ENCODE measurements at places on chromosomes 6 and 20.
A peak's percentile ranks its signal among the peaks of the same experiment; 100 is the strongest.

GRCh38 chr6:88870717-88871330, 92.6 kb downstream of the RNGTT start:
- DNase-seq = peak; percentile 85

DNA sequence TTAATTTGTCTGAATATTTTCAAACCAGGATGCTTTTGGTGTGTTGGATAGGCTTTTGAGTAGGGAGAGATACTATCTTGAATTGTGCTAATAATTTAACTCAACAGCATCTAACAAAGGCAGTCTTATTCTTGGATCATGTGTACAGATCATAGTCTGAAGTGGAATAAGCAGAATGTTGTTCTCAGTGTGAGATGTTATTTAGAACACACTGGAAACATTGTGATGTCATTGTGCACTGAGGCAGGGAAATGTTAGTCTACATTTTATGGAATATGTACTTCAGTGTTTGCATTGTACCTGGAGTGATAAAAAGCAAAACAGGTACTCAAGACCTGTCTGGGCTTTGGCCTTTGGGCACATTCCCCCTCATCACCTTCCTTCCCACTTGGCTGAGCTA, 35.0 kb downstream of the RNF144B start:
- DNase-seq = no peak

DNA sequence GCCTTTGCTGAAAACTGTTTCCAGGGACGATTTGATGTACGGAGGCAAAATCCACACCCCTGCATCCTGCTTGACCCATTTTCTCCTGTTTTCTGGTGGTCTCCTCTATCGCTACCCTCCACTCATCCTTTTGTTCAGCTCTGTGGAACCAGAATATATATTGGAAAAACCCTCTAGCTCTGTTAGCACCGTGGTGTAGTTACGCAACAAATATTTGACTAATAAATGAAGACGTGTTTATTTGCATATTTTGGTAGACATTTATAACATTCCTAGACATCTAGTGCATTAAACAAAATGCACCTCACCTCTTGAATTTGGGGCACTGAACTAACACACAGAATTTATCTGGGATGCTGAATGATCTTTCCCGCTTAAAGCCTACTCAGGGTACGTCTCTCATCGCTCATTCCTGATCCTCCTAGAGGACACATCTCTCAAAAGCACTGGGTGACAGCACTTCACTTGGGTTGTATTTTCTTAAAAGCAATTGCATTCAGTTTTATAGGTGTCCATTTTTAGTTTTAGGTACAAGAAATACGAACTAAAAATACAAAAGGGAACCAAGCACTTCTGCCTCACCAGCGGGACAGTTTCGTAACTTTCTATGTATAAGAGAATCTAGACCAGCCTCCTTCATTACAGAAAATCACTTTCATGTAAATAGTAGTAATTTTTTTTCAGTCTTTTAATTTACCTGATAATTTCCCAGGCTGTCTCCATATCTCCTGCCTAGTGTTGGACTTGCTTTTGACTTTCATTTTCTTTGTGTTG, 59.2 kb downstream of the SNRNP48 start:
- no peak for DNase-seq

DNA sequence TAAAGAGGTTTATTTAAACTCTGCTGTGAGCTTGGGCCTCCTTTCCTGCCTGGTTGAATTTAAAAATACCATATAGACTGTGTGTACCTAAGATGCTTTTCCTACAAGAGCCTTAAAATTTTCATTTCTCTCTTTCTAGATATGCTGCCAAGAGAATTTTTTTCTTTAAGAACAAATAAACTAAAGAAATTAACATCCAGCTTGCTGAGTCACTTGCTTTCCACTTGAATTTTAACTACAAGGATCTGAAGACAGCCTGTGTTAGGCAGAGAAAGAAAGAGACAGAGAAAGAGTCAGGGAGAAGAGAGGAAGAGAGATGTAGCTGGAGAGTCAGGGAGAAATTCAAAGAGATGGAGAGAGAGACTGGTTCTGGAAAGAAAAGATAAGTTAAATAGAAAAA, 18.3 kb upstream of the SNAP25 start:
- DNase-seq = peak; percentile 19

- no peak for DNase-seq
Measured at GRCh38 chr20:14488756-14489479, 151.5 kb upstream of the FLRT3 start.

- DNase-seq = no peak
Measured at GRCh38 chr6:55901765-55902270, 26.4 kb upstream of the BMP5 start.

- peak; percentile 18 for DNase-seq
Measured at GRCh38 chr6:169008641-169009257, 244.9 kb downstream of the THBS2 start.

- peak; percentile 45 for DNase-seq
Measured at GRCh38 chr6:136166815-136167214, 83.3 kb downstream of the MTFR2 start.

DNA sequence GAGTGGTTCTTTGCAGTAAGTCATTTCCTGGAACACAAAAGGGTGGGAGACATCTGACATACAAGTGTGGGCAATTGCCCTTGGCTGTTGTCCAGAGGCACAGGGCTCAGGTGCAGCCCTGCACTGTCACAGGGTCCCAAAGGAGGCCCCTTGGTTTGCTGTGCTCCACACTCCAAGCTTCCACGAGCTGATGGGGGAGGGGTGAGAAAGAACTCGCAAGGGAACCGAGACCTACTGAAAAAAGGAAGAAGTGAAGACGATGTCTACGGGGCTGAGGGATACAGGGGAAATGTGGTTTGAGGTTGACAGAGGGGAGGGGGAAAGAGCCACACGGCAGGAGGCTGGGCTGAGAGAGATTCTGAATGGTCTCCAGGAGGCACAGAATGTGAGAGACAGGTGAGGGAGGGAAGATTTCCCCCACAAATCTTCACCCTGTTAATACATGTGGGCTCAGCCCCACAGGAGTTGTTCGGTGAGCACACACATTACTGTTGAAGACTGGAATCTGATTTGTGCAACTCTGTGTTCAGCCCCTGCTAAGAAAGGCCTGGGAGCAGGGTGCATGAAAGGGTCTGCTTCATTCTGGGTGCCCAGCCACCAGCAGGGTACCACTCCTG, 123.4 kb downstream of the LY86 start:
- DNase-seq = no peak

GRCh38 chr20:45798935-45799642, 7.3 kb downstream of the DNTTIP1 start:
- DNase-seq = peak; percentile 75

- no peak for DNase-seq
Measured at GRCh38 chr6:147935656-147936055, 407.0 kb upstream of the SASH1 start.

- no peak for DNase-seq
Measured at GRCh38 chr6:128319946-128320345, 200.5 kb downstream of the PTPRK start.

- DNase-seq = no peak
Measured at GRCh38 chr6:150075034-150075421, 6.1 kb upstream of the ULBP3 start.

DNA sequence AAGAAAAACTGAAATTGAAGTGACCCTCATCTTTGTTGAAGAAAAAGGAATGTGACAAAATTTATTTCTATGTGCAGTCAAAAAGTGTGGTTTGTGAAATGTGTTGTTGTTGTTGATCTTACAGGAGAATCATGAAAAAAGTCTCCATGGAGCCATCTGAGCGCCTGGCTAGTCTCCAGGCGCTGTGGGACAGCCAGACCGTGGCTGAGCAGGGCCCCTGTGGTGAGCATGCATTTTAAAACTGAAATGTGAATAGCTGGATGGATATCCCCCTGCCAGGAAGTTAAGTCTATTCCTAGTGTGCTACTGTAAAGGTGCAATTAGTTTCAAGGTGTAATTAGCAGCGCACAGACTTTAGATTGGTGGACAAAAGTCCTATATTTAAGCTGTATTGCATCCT, 170.6 kb downstream of the CARMIL1 start:
- DNase-seq = peak; percentile 59

- peak; percentile 77 for DNase-seq
Measured at GRCh38 chr20:51579137-51579536, 36.6 kb upstream of the NFATC2 start.

GRCh38 chr6:24382220-24382540, 20.6 kb upstream of the MRS2 start:
- no peak for DNase-seq

- peak; percentile 34 for DNase-seq
Measured at GRCh38 chr6:2970034-2970685, 1.2 kb downstream of the SERPINB6 start.

DNA sequence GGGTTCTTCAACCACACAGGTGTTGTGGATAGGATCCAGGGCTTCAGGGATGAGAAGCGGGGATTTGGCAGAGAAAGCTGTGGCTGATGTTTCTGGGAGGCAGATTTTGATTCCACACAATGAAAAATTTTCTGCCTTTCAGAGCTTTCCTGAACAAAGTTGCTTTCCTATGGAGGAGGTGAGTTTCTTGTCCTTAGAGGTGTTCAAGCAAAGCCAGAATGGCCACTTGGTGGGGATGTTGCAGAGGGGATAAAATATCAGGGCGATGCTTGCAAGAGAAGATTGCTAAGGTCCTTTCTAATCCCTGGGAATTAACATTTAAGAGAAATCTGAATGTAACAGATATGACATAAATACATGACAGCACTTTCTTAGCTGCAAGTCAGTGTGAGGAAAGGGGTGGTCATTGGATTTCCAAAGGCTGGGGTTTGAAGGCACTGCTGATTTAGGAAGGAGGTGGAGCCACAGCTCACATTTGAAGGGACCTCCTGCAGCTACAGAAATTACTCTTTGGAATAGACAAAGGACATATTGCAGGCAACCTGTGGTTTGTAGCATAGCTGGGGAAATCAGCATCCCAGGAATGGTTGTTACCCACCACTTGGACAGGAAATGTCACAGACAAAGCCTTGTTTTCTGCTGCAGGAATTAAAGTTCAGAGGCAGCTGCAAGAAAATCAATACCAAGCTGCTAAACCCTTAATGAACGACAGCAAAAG, 271.1 kb upstream of the CHD6 start:
- DNase-seq = no peak

DNA sequence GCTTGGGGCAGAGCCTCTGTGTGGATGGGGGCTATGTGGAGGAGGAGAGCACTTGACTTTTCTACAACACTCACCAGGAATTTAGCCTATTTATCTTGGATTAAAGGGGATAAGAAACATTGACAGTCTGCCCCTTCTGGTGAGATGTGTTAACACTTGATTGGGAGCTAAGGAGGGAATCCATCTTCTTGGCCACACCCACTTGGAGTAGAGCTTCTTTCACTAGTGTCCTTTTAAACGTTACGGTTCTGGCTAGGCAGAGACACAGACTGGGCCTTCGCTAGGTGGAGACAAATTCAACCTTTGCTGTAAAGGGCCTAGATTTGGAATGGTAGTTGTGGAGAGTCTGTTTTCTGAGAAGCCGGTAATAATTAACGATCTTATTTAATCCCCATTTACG, 15.5 kb upstream of the TPBG start:
- DNase-seq = no peak

- no peak for DNase-seq
Measured at GRCh38 chr20:20562507-20562906, 149.9 kb downstream of the RALGAPA2 start.

DNA sequence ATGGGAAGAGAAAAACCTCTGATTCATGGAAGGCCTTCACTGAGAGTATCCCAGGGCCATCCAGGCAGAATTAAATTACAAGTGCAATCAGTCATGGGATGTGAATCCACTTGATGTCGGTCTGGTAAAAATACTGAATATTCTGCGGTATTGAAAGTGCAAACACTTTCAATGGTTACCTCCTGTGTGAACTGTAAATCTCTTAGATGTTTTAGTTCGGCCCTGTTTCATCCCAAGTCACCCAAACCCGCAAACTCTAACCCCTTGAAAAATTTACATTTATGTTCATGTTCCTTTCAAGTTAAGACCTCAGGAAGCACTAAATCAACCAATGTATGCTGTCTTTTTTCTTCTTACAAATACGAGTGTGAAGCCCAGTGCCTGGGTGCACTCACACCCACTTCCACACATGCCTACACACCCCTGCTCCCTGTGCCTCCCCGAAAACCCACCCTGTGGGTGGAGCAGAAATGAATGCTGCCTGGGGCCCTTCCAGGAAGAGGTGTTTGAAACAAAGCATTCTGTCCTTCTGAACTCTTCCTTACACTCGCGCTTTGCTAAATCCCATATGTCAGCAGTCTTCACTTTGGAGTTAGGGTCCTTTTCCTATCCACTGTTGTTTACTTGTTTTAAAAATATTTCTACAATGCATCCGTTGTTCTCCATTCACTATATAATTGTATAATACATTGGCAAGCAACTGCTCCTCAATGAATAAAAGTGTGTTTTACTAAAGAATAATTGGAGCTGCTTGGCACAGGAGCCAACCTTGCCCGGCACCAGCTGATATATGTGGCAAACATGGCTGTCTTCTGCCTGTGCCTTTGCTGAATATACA, 62.7 kb downstream of the FYN start:
- no peak for DNase-seq

DNA sequence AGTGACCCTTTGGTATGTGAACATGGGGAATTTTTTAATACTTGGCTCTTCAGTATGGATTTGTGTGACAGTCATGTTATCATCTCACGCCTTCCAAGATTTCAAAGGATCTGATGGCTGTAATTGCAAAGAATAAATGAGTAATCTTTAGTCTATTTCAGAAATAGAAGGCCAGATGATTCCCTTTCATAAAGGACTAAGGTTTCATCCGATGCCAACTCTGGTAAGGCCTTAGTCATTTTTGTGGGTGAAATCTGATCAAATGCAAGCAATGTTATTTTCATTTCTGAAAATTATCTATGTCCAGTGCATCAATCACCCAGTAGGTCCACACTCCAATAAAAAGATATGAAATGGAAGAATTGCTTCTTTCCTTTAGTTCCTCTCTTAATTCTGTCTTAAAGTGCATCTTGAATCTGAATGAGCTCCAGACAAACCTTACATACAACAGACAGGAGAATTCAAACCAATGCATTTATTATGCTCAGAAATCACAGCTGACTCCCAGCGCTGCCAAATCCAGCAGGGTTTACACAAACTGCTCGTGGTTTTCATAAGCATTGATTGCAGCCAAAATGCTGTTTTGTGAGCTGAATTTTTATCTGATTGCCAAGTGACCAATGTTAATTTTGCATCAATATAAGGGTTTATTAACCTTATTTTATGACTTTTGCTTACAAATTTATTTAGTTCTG, 565.2 kb upstream of the MARCKS start:
- peak; percentile 44 for DNase-seq

GRCh38 chr20:62682912-62683517, 25.6 kb upstream of the NTSR1 start:
- DNase-seq = no peak
